Body of pancreas (tissue), 4 donors: ENCODE measurements at places on chromosomes 5 and 9.

DNA sequence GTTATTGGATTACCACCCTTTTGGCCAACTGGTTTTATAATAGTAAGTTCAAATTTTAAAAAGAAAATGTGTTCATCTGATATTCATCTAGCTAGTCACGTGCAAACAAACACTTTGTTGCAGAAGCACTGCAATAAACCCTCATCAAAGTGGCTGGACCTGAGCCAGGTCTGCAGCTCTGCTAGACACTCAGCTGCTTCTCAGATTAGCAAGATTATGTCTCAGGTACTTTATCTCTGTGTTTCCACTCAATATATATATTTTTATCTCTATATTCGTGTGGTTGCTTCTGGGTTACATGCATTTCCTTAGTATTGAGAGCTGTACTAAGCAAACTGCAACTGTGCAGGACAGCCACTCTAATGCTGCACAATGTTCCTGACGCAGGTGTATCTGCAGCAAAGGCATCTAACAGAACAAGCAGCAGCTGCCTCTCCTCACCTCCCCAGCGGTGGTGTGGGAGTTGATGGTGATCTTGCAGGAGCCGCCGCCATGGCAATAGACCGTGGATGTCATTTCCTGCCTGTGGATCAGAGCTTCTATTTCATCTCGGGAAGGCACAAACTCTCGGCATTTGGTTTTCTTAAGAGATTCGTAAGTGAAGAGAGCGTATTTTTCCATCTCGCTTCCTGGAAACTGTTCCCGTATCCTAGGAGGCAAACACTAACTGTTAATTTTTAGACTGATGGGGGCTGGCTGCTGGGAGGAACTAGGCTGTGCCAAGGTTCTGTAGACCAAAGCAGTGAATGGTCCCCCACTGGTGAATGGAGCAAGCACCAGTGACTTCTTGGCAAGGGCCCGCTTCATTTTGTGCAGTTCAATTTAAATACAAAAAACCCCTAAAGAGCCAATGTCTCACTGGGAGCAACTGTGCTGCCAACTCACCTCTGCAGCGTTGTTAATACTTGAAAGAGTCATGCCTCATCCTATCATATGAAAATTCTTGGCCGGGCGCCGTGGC, 56.7 kb upstream of the RETREG1 start:
- no peaks in the 10 kb centered on the region for H3K27me3 ChIP-seq
- H3K4me3 ChIP-seq: no peak overlapping the region
- DNase-seq: no peak
- H3K27ac ChIP-seq: no peak overlapping the region
- no peaks in the 10 kb centered on the region for H3K36me3 ChIP-seq
- peaks cover 39% of the 10 kb centered on the region for H3K4me1 ChIP-seq

DNA sequence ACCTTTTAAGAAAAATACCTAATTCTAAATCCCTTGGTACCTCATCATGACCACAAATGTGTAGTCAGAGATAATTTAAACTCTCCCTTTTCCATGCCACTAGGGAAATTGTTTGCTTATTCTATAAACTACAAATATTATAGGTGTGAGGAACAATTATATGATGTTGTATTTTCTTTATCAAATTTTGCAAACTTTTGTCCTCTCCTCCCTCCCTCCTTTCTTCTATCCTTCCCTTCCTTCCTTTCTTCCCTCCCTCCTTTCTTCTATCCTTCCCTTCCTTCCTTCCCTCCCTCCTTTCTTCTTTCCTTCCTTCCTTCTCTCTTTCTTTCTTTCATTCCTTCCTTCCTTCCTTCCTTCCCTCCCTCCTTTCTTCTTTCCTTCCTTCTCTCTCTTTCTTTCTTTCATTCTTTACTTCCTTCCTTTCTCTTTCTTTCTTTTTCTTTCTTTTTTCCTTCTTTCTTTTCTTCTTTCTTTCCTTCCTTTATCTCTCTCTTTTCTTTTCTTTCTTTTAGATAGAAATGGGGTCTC, 41.2 kb downstream of the SPZ1 start:
- no peaks in the 10 kb centered on the region for H3K27me3 ChIP-seq
- DNase-seq: no peak
- H3K27ac ChIP-seq: no peak overlapping the region
- no peaks in the 10 kb centered on the region for H3K36me3 ChIP-seq
- no peak overlapping the region for H3K4me3 ChIP-seq
- no peaks in the 10 kb centered on the region for H3K4me1 ChIP-seq

DNA sequence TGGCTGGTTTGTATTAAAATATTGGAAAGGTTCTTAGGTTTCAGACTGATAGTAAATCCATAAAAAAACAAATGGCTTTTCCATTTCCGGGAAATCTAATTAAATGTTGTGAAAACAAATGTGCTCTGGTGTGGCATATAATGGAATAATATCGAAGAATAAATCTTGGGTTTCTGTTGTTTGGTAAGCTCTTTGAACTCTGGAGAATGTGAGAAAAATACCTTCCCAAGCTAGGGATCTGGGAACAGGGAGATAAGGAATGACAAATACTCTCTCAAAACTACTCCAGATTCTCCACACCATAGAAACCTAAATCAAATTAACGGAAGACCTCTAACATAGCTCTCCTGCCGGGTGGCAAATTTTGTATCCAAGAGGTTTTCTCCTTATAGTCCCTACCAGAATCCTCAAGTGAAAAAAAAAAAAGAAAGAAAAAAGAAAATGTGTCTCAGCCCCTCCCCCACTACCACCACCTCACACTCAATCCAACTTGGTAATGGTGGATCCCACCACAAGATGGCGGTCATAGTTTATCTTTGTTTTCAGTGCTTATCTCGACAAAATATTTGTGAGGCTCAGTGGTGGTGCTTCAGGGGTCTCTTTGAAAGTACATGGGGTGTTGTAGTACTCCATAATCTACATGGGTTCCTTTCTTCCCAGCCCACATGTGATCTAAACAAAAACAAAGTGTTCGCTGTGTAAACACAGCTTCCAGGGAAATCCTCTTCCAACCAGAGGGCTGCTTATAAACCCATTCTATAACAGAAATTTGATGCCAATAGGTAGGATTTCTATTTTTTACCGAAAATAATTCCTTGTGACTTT, 54.5 kb upstream of the FST start:
- no peaks in the 10 kb centered on the region for H3K36me3 ChIP-seq
- H3K27me3 ChIP-seq: no peaks in the 10 kb centered on the region
- no peak overlapping the region for H3K4me3 ChIP-seq
- H3K4me1 ChIP-seq: no peaks in the 10 kb centered on the region
- H3K27ac ChIP-seq: no peak overlapping the region

- no peak overlapping the region for H3K4me3 ChIP-seq
- H3K27me3 ChIP-seq: no peaks in the 10 kb centered on the region
- no peaks in the 10 kb centered on the region for H3K4me1 ChIP-seq
- DNase-seq: no peak
Measured at GRCh38 chr5:84292788-84293653, 91.7 kb downstream of the EDIL3 start.

DNA sequence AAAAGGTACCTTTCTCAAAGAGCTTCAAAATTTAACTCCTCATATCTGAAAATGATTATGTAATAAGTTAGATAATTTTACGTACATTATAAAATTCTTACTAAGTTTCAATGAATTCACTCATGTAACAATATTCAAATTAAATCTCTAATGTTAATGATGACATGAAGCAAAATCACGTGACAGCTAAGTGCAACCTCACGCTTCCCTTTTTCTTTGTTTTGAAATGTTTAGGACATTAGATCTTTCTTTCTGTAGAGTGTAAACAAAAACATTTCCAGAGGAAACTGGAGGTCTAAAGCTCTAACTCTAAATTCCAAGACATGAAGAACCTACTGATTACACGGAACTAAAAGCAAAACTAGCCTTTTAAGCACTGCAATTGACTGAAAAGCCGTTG, 227.3 kb upstream of the TBCA start:
- H3K36me3 ChIP-seq: no peaks in the 10 kb centered on the region
- no peak overlapping the region for H3K4me3 ChIP-seq
- H3K4me1 ChIP-seq: peaks cover 14% of the 10 kb centered on the region
- no peaks in the 10 kb centered on the region for H3K27me3 ChIP-seq
- DNase-seq: no peak
- H3K27ac ChIP-seq: no peak overlapping the region

DNA sequence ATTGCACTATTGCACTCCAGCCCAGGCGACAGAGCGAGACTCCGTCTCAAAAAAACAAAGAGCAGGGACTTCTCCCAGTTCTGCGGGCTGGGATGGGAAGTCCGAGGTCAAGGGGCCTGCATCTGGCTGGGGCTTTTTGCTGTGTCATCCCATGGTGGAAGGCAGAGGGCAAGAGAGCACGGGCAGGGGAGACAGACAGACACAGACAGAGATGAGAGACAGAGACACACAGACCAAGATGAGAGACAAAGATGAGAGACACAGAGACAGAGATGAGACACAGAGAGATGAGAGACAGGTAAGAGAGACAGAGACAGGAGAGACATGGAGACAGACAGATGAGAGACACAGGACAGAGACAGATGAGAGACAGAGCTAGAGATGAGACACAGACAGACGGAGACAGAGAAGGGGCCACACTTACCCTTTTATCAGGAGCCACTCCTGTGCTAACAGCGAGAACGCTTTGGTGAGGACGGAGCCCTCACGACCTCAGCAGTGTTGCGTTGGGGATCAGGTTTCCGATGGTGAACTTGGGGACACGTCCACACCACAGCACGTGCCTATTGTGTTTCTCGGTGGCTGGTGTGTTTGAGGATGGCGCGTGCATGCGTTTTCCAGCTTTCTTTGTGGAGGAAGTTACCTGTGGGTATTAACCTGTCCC, 8.9 kb upstream of the TOR4A start:
- peaks cover 7% of the 10 kb centered on the region for H3K36me3 ChIP-seq
- no peak for DNase-seq
- no peaks in the 10 kb centered on the region for H3K27me3 ChIP-seq
- H3K4me3 ChIP-seq: no peak overlapping the region
- peak overlapping the region; percentile 79 for H3K27ac ChIP-seq

DNA sequence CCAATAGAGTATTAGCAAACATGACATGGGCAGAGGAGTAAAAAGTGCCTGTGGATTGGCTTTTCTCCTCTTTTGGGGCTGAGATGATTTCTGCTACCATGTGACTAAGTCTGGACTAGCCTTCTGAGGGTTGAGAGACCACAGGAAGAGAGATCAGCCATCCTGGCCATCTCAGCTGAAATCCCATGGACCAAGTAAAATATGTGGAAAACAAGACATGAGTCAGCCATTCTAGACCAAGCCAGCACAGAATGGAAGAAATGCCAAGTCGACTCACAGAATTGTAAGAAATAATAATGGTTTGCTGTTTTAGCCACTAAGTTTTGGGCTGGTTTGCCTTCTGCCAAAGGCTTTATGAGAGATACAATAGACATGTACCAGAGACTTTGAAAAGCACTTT, 377.8 kb downstream of the CHSY3 start:
- H3K4me1 ChIP-seq: peaks cover 12% of the 10 kb centered on the region
- H3K4me3 ChIP-seq: no peak overlapping the region
- H3K27me3 ChIP-seq: no peaks in the 10 kb centered on the region
- no peaks in the 10 kb centered on the region for H3K36me3 ChIP-seq
- no peak for DNase-seq
- no peak overlapping the region for H3K27ac ChIP-seq

- H3K27ac ChIP-seq: no peak overlapping the region
- no peak for DNase-seq
- H3K36me3 ChIP-seq: no peaks in the 10 kb centered on the region
- H3K4me3 ChIP-seq: no peak overlapping the region
- no peaks in the 10 kb centered on the region for H3K4me1 ChIP-seq
Measured at GRCh38 chr5:65172486-65173129, 309.1 kb downstream of the ADAMTS6 start.

GRCh38 chr9:98887918-98888510, 55.7 kb upstream of the COL15A1 start:
- no peak overlapping the region for H3K27ac ChIP-seq
- H3K4me3 ChIP-seq: no peak overlapping the region
- H3K36me3 ChIP-seq: no peaks in the 10 kb centered on the region
- no peak for DNase-seq
- H3K27me3 ChIP-seq: no peaks in the 10 kb centered on the region

GRCh38 chr5:120779674-120780073, 315.6 kb downstream of the PRR16 start:
- H3K4me3 ChIP-seq: no peak overlapping the region
- no peaks in the 10 kb centered on the region for H3K27me3 ChIP-seq
- no peak for DNase-seq
- no peaks in the 10 kb centered on the region for H3K36me3 ChIP-seq
- no peaks in the 10 kb centered on the region for H3K4me1 ChIP-seq

GRCh38 chr9:133155156-133155555, 8.6 kb downstream of the GBGT1 start:
- no peaks in the 10 kb centered on the region for H3K4me1 ChIP-seq
- H3K4me3 ChIP-seq: no peak overlapping the region
- no peak overlapping the region for H3K27ac ChIP-seq
- H3K27me3 ChIP-seq: no peaks in the 10 kb centered on the region
- DNase-seq: no peak
- H3K36me3 ChIP-seq: no peaks in the 10 kb centered on the region

GRCh38 chr5:16390825-16391224, 74.8 kb downstream of the ZNF622 start:
- no peak overlapping the region for H3K4me3 ChIP-seq
- no peaks in the 10 kb centered on the region for H3K27me3 ChIP-seq
- H3K27ac ChIP-seq: no peak overlapping the region
- peaks cover 15% of the 10 kb centered on the region for H3K4me1 ChIP-seq

DNA sequence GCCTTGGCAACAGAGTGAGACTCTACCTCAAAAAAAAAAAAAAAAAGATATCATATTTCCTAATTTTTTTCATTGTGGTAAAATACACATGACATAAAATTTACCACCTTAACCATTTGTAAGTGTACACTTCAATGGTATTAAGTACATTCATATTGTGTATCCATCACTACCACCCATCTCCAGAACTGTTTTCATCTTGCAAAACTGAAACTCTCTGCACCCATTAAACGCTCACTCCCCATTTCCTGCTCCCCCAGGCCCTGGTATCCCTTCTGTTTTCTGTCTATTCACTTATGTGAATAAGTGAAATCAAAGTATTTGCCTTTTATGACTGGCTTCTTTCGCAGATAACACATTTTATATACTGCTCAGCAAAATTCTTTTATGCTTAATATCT, 12.8 kb downstream of the LRRC8A start:
- H3K27me3 ChIP-seq: no peaks in the 10 kb centered on the region
- H3K4me3 ChIP-seq: no peak overlapping the region
- no peak overlapping the region for H3K27ac ChIP-seq
- H3K4me1 ChIP-seq: peaks cover 28% of the 10 kb centered on the region
- no peaks in the 10 kb centered on the region for H3K36me3 ChIP-seq
- no peak for DNase-seq

DNA sequence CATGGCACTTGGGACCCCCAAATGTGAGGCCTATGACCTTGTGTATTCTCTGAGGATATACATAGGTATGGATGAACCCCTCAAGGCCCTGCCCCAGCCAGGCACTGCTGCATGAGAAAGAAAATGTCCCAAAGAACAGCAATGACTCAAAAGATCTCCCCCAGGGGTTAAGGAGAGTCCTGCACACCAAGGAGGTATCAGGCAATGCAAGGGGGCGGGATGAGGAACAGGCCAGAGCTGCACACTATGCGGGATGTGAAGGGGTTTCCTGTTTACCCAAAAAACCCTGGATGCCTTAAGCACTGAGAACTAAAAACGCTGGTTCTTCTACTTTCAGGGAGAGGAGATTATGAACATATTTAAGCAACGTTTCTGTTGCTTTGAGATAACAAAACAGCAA, 3.4 kb downstream of the RAPGEF1 start:
- no peak overlapping the region for H3K27ac ChIP-seq
- H3K4me3 ChIP-seq: no peak overlapping the region
- no peaks in the 10 kb centered on the region for H3K36me3 ChIP-seq
- DNase-seq: peak; percentile 29
